ENCODE measurements at places on chromosomes 4 and X.

GRCh38 chr4:72311291-72311690 lies 257.7 kb downstream of the ADAMTS3 start:
- no peak for DNase-seq

DNA sequence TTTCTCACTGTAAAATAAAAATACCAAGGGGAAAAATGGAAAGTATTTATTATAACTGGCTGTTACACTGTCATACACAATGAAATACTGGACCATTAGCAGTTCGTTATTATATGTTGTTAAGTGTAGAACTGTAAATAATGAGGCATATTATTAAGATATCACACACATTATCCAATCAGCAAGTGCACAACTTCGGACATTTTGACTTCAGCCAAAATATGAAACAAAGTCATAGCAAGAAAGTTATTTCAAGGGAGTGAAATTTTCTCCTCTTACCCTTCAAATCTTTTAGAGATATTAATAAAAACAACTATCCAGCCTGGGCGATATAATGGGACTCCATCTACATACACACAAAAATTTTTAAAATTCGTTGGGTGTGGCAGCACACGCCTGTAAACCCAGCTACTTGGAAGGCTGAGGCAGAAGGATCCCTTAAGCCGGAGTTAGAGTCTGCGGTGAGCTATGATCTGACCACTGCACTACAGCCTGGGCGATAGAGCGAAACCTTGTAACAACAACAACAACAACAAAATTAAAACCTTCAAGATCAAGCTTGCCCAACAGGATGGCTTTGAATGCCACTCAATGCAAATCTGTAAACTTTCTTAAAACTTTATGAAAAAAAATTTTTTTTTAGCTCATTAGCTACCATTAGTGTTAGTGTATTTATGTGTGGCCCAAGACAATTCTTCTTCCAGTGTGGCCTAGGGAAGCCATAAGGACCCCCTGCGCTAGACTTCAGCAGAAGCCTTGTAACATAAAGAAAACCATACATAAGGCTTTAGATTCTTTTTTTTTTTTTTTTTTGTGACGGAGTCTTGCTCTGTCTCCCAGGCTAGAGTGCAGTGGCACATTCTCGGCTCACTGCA lies 1.3 kb upstream of the CISD2 start:
- no peak for DNase-seq

DNA sequence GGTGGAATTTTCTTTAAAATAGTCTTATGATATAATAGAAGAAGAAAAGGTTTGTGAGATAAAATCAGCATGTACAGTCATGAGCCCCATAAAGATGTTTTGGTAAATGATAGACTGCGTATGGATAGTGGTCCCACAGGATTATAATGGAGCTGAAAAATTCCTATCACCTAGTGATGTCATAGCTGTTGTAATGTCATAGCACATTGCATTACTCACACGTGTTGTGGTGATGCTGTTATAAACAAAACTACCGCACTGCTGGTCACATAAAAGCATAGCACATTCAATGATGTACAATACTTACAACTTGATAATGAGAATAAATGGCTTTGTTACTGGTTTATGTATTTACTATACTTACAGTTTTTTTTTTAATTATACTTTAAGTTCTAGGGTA lies 715.2 kb upstream of the HTR2C start:
- no peak for DNase-seq

DNA sequence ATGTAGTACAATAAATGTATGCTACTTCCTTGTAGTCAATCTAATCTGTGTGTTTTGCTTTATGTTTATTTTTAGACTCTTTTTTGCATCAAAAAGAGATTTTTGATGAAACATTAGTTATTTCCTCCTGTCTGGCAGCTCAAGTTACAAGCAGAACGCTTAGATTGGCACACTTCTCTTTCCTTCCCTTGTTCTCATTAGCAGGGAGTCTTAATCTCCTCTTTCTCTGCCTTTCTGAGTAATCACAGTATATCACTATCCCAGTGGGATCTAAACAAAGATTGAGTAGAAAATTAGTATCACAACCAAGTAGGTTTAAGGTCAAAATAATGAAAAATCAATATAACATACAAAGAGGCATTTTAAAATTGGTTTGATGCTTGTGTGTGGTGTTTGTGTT lies 1192.6 kb downstream of the C4orf33 start:
- DNase-seq = no peak

GRCh38 chrX:85963736-85964135 lies 83.6 kb downstream of the CHM start:
- no peak for DNase-seq

- no peak for DNase-seq
These were observed 72.2 kb upstream of the PUDP start for GRCh38 chrX:7220121-7220520.

DNA sequence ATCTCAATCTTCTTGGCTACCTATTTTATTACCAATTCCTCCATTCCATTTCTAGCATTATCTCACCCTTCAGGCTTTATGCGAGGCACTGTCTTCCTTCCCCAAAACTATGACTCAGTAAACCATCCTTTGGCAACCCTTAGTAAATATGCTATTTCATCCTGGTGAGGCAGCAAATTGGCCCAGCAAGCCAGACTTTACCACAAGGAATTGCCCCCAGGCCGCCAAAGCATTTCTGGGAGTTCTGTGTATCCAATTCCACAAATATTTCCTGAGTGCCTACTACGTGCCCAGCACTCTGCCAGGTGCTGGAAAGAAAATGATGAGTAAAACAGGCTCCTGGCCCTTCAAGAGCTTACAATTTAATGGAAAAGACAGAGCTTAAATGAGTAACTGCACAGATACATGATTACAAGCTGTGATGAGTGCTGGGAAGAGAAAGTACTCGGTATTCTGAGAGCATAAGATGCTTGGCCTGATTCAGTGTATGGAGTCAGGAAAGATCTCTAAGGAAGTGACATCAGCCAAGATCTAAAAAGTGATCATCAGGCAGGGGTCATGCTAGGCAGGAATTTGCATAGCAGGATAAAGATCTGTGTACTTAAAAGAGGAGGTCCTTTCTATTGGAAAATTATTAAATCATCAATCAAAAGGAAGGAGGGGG lies 193.8 kb downstream of the ADAMTS3 start:
- DNase-seq = no peak

DNA sequence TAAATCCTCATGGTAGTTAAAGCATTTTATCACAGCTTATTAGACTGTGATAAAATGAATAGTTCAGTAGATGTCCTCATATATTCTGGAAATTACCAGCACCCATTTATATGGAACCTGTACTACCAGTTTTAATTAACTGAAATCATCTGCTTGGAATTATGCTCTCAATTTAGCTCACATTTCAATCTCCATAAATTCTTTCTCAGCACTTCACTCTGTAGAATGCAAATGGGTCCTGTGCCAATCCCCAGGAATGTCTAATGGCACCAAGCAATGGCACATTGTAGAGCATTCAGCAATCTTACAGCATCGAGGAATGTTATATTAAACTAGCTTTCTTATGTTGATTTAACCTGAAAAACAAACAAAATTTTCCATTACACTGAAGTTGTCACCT lies 355.1 kb downstream of the PDHA2 start:
- DNase-seq = no peak
